ENCODE measurements at places on chromosomes 1 and 21. TPM values are rescaled to one million over a fixed set of nuclear protein-coding genes. Genes with fewer than 3 reads are reported as not detected.

The OLFML3 gene
- 22.4 TPM for total RNA-seq

The CCDC27 gene
- not detected for total RNA-seq

- H3K27me3 ChIP-seq, result peaks cover 5% of the 10 kb centered on the region
- no peak for DNase-seq
- no peaks in the 10 kb centered on the region for H3K36me3 ChIP-seq
- H3K27ac ChIP-seq, result no peak overlapping the region
- no peak overlapping the region for H3K4me3 ChIP-seq
Observed at GRCh38 chr1:156703741-156704140, 1.6 kb downstream of the CRABP2 start.

GRCh38 chr1:117753652-117754051, 147.8 kb downstream of the TENT5C start:
- no peak overlapping the region for H3K4me3 ChIP-seq
- H3K27ac ChIP-seq, result no peak overlapping the region
- no peak for DNase-seq
- H3K27me3 ChIP-seq, result no peaks in the 10 kb centered on the region
- peaks cover 12% of the 10 kb centered on the region for H3K4me1 ChIP-seq

DNA sequence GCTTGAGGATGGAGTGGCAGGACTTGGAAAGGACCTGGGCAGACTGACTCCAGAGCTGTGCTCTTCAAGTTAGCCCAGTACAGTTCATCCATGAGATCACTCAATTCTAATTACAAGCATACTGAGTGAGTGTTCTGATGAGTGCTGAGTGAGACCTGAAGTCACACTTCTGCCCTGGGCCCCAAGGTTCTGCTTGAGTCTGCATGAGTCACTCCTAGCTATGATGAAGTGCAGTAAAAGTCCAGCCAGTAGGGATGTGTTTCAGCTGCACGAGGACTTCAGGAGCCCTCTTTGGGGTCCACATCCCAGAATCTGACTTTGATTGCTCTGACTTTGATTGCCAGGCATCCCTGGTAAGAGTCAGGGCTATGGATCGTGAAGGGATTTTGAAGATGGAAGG, 35.8 kb downstream of the PLEKHA6 start:
- no peaks in the 10 kb centered on the region for H3K4me1 ChIP-seq
- H3K36me3 ChIP-seq, result no peaks in the 10 kb centered on the region
- H3K27ac ChIP-seq, result no peak overlapping the region
- H3K4me3 ChIP-seq, result no peak overlapping the region
- peak; percentile 75 for DNase-seq

DNA sequence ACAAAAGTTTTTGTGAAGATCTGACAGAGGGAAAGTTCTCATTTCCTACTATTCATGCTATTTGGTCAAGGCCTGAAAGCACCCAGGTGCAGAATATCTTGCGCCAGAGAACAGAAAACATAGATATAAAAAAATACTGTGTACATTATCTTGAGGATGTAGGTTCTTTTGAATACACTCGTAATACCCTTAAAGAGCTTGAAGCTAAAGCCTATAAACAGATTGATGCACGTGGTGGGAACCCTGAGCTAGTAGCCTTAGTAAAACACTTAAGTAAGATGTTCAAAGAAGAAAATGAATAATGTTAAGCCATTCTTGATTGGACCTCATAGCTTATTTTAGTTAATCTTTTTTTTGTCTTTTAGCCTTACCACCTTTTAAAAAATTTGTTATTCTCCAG, 14.1 kb downstream of the GGPS1 start:
- H3K4me3 ChIP-seq, result no peak overlapping the region
- no peaks in the 10 kb centered on the region for H3K4me1 ChIP-seq
- no peak for DNase-seq
- no peak overlapping the region for H3K27ac ChIP-seq
- H3K27me3 ChIP-seq, result no peaks in the 10 kb centered on the region
